NCI-H2171 treated with DMSO at 0.1 percent for 48 hours (cell line): ENCODE measurements at places on chromosomes 7 and 10.

DNA sequence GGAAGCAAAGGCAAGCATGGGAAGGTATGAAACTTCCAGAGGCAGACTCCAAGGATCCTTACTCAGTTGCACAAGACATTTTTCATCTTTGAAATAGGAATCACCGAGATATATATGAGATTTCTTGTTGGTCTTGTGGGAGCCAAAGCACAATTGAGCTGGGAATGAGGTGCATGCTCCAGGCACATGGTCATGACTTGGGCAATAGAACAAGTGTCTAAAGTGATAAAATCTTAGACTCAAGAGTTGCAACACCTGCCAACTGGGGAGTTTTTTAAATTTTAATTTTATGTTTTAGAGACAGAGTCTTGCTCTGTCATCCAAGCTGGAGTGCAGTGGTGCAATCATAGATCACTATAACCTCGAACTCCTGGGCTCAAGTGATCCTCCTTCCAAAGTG is 169.5 kb upstream of the ADCY1 start:
- no peak for DNase-seq

DNA sequence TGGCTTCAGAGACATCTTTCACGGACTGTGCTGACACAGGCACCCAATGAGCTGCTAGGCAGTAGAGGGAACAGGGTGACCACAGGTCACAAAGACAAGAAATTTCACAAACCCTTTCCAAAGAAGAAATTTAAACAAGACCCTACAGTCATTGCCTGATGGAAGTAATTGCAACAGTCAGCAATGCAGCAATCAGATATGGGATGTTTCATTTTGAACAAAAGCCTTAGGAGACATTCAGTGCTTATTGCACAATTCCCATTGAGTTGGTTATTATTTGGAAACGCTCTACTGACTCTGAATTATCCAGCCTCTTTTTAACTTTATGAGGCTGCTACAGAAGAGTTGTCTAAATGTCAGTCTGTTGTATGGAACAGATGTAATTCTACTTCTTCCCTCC is 85.5 kb downstream of the ETV1 start:
- DNase-seq: no peak

DNA sequence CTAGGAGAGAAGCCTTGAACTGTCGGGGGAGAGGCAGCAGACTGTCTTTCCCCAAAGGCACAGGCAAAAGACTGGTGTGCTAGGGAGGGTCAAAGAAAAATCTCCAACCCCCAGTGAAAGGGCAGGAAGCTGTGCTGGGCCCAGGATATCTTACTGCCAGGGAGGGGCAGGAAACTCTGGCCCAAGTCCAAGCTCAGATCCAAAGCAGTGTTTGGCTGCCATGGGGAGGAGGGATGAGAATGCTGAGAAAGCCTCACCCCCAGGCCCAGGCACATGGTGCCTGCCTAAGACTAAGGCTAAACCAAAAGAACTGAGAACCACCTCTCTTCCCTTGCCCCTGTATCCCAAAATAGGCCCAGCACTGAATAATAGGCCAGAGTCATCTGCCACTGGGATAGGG is 171.2 kb downstream of the PLPP4 start:
- no peak for DNase-seq

- DNase-seq: no peak
These were observed 64.0 kb downstream of the RASGEF1A start for GRCh38 chr10:43202657-43203447.

GRCh38 chr10:121478556-121478955 is 119.7 kb downstream of the FGFR2 start:
- DNase-seq: no peak

DNA sequence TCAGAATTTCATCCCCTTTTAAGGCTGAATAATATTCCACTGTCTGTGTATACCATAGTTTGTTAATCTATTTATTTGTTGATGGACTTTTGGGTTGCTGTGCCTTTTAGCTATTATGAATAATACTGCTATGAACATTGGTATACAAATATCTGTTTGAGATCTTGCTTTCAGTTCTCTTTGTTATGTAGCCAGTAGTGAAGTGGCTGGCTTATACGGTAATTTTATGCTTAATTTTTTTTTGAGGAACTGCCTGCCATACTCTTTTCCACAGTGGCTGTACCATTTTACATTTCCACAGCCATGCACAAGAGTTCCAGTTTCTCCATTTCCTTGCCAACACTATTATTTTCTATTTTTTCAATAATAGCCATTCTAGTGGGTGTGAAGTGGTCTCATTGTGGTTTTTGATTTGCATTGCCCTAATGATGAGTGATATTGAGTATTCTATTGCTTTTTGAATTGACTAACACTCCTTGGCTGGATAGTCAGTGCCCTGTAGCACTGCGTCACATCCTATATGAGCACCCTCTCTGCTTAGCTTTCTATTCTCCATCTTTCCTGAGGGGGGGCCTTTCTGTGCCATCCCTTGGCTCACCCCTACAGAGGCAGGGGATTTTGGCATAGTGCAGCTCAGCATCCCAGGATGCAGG is 29.4 kb upstream of the RAPGEF5 start:
- no peak for DNase-seq

DNA sequence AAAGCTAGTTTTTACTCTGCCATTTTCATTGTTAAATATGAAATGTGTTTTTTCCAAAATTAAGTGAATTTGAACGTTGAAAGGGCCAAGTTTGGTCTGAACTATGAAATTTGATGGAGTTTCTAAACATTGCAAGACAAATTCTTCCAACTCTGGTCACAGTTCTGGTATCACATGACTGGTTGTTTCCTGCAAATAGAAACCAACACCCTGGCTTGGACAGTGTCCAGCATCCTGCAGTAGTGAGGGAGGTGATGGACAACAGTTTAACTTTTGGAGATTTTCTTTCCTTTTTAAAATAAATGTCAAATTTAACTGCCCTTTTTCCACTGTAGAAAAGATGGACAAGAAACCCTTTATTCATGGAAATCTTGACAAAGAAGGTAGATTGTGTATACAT is 54.8 kb upstream of the AGBL3 start:
- DNase-seq: no peak

- no peak for DNase-seq
These were observed 2.9 kb downstream of the FOXL3 start for GRCh38 chr7:292826-293225.

- peak; percentile 4 for DNase-seq
These were observed 32.8 kb upstream of the STRIP2 start for GRCh38 chr7:129401228-129401966.

GRCh38 chr7:51315393-51316261 is 982 bp downstream of the COBL start:
- DNase-seq: peak; percentile 41

- DNase-seq: no peak
These were observed 241.9 kb downstream of the SLC25A13 start for GRCh38 chr7:96080027-96080426.
